ENCODE measurements at places on chromosomes 3 and 15.

DNA sequence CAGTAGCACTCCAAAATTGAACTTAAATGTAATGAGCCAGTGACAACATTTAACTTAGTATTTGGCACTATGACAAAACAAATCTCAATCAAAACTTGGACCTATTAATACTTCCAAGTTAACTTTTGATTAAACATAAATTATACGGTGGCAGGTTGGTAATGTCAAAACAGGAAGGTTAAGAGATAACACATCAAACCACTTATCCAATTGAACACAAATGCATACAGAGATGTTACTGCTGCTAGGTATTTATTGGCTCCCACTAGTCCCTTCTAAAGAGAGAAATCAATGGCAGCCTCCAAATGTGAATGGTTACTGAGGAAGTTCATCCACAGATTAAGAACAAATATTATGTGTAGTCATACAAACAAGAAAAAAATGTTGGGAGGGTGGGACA, 1.8 kb downstream of the GSK3B start:
- no peak for DNase-seq

DNA sequence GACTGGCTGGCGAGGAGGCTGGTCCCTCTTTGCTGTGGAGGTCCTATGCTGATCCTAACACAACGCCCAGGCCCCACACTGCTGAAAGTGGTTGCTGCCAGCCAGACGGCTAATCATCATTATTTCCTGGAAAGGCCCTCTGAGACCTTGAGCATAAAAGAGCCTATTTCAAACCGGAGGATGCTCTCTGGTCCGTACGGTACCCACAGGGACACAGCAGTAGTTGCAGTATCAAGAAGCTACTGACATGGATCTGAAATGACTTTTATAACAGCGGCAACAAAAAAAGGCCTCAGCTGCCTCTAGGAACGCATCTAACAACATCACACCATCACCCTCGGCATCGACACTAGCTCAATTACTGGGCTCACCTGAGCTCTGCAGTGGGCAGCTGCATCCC, 59.1 kb upstream of the FOXB1 start:
- DNase-seq = no peak

DNA sequence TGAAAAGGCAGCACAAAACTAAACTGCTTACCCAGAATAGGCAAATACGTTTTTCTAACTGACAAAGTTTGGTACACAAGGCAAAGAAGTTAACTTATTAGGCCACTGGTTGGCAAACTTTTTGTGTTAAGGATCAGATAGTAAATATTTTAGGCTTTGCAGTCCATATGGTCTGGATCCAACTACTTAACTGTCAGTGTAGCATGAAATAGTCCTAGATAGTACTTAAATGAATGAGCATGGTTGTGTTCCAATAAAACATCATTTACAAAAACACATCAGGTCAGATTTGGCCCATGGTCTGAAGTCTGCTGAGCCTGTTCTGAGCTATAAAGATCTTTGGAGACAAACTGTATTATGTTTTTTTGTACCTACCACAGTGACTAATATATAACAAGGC, 136.9 kb downstream of the PCCB start:
- no peak for DNase-seq

DNA sequence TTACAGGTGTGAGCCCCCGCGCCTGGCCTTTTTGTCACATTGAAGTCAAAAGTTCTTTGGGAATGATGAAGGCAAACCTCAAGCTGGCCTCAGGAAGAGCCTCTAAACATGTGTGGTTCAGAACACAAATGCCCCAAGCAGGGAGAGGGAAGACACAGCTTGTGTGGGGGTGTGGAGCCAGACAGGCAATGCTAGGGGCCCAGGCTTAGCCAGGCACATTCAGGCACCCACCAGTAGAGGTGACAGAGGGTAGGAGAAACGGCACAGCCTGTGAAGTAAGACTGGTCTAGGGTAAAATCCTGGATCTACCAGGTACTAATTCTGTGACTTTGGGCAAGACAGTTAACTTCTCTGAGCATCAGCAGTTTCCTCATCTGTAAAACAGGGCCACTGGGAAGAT, 3.5 kb downstream of the HDC start:
- no peak for DNase-seq

GRCh38 chr3:37219266-37219665, 44.9 kb upstream of the LRRFIP2 start:
- DNase-seq = no peak

GRCh38 chr15:48695088-48695826, 49.7 kb upstream of the FBN1 start:
- DNase-seq = no peak

GRCh38 chr15:101049282-101049681, 130.1 kb downstream of the LRRK1 start:
- DNase-seq = no peak

All from activated T-helper 1 cell treated with anti-CD3 and anti-CD28 coated beads, Interleukin-2, amount 50 U/mL, for 16 hours (primary cell).